ENCODE measurements at places on chromosomes 4 and X.

DNA sequence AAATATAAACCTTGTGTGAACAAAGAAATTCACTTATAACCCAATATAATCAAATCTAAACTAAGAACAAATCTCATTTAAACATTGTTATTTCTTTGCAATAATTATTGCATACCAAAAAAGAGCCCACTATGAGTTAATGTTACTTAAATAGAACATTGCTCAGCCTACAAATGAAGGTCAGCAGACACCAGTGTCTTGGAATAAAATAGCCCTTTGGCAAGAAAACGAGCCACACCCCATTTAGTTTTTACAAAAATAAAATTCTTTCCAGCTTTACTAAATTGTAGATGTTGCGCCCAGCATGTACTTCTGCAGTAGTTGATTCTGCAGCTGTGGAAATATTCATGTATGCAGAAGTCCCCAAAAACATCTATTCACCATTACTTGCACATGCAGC is 12.2 kb downstream of the PLS3 start:
- no peak for DNase-seq

DNA sequence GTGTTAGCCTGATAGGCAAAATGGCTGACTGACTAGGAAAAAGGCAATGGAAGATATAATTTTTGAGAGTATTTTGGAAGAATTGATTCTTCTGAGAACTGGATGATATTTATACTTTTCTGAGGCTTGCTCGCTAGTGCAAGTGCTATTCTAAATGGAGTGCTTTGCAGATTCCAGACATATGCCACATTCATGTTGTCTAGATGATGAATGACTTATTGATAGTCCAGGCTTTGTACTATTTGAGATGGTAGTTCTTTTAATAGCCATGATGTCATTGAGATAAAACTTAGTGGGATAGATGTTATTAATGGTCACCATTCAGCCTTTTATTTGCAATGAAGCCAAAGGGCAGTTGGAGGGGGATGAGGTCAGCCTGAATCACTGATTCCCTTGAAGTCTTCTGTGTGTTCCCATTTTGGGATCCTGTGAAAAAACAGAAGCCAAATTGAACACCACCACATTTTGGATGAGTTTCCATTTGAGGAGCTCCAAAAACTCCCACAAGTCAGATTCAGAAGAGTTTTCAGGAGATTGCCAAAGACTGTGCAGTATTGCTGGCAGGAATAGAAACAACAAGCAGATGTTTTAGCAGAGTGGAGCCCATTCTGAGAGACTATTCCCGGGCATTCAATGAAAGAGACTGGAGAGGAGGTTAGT is 184.1 kb downstream of the IL1RAPL2 start:
- DNase-seq: no peak

- no peak for DNase-seq
Measured at GRCh38 chr4:150543042-150543441, 38.9 kb upstream of the MAB21L2 start.

DNA sequence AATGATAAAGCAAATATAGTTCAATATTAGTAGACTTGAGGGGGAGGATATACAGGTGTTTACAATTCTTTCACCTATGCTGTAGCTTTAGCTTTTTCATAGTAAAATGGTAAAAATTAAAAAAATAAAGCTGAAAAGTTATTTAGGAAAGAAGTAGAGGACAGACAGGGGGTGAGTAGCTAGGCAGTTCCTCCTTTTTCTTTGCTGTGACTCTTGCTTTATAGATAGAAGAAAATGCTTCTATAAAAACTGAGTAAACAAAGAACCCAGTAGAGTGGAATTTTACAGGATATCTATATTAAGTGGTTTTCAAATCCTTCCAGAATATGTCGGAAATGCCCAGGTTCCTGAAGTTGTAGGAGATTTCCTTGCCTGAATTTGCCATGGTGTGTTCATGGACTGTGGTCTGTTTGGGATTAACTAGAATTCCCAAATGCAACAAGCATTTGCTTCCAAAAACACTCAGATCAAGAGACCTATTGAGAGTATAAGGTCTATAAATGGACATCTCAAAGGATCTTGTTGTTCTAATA is 74.9 kb downstream of the KDR start:
- DNase-seq: no peak

- DNase-seq: no peak
Measured at GRCh38 chr4:170666909-170667308, 577.2 kb upstream of the AADAT start.

DNA sequence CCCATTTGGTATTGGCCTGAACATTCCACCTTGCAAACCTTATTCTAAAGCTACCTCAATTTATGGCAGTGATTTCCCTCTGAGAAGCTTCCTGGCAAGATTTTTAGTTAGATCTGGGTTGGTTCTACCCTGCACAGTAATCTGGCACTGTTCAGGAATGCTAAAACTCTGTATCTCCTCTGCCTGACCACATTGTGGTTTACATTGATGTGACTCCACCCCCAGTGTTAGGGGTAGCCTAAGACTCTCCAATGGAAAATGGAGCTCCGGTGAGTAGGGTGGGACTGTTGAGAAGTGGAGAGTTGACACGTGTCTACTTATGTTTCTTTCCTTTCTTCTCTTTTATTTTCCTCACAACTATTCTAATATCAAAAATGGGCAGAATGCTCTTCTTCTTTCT is 45.4 kb downstream of the BMPR1B start:
- DNase-seq: no peak

DNA sequence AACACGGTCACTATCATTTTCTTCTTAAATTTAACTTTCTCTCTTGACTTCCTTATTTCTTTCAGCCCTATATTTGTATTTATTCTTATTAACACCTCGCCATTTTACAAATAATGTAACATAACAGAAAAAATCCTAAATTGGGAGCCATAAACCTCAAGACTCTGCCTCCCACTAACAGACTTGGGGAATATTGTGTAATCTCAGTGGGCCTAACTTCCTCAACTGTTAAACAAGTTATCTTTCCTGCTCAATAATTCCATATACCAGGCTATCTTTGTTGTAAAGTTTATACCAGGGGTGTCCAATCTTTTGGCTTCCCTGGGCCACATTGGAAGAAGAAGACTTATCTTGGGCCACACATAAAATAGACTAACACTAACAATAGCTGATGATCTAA is 26.2 kb downstream of the PRSS12 start:
- no peak for DNase-seq

- DNase-seq: no peak
Measured at GRCh38 chr4:48370260-48371134, 29.2 kb downstream of the SLAIN2 start.

DNA sequence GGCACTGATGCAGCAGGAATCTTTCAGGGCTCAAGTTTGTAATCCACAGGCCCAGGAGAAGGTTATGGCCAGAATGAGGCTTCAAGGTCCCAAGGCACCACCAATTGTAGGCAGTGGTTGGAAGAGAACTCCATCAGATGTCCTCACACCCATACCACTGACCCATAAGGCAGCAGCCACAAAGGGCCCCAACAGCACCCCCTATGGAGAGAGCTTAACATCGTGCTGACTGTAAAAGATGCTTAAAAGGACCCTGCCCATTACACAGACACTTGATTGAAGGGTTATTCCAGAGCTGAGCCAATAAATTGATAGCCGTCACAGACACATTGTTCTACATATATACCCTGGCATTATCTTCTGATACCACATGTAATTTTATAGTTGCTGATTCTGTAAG is 113.7 kb downstream of the SOWAHB start:
- DNase-seq: no peak

DNA sequence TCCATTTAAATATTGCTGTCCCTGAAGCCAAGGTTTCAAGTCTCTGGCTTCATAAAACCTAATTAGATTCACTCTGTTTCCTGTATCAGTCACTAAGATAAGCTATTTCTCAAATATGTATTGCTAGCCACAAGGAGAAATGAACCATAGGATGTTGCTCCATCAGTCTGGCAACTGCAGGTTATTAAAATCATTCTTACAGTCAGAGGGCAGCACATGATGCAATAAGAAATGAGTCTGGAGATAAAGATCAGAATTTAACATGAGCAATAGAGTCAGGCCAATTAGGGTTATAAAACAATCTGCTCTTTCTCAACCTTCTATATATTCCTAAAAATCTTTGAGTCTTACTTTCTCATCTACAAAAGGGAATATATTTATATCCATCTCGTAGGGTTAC is 7.2 kb downstream of the PRKG2 start:
- DNase-seq: no peak

DNA sequence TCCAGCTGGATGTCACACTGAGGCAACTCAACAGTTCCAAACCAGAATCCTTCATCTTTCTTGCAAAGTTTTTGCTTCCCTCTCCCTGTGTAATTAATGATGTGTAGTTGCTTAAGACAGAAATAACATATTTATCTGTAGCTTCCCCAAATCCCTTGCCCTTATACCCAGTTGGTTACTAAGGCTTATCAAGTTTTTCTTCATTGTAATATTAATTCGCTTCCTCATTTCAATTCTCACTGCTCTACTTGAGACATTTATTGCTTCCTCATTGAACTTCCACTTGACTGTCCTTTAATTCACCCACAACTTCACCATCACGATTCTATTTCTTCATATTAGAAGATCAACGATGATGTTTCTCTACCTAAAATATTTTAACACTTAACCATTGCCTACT is 386.6 kb upstream of the CPEB2 start:
- DNase-seq: no peak

All from substantia nigra (tissue), 51 donors.